ENCODE measurements at places on chromosomes 12 and 14.
A peak's percentile ranks its signal among the peaks of the same experiment; 100 is the strongest.

GRCh38 chr14:103022002-103022684 is 35.2 kb downstream of the CDC42BPB start:
- DNase-seq = no peak

DNA sequence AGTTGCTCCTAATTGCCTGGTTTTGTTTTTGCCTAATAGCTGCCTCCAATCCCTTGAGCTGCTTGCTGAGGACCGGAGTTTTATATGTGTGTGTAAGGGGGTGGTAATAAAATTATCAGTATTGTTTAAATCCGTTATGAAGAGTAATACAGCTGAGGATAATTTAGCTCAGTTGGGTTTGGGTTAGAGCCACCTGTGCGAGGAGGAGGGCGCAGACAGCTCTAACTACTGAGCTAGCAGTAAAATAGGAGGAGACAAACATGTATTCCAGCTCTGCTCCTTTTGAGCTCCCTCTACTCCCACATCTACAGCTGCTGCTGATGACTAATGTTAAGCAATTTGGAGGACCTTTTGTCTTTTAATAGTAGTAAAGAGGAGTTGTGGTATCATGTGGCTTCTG is 61.5 kb downstream of the SPATS2 start:
- DNase-seq = peak; percentile 79

- DNase-seq = no peak
Measured at GRCh38 chr12:107319533-107320032, 226.2 kb upstream of the CRY1 start.

- DNase-seq = peak; percentile 90
Measured at GRCh38 chr14:100076606-100077005, 11.4 kb downstream of the EVL start.

DNA sequence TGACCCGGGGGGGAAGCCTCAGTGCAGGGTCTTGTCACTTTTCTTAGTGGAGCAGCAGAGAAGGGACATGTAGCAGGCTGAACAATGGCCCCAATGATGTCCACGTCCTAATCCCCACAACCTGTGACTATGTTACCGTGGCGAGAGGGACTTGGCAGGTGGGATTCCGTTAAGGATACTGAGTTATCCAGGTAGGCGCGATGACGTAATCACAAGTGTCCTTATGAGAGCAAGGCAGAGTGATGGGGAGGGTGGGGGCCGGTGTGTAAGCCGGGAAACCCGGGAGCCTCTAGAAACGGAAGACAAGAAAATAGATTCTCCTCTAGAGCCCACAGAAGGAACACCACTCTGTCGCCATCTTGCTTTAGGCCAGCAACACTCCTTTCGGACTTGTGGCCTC is 4.4 kb downstream of the OTUB2 start:
- DNase-seq = no peak

- DNase-seq = no peak
Measured at GRCh38 chr12:49548822-49549648, 10.2 kb downstream of the KCNH3 start.

DNA sequence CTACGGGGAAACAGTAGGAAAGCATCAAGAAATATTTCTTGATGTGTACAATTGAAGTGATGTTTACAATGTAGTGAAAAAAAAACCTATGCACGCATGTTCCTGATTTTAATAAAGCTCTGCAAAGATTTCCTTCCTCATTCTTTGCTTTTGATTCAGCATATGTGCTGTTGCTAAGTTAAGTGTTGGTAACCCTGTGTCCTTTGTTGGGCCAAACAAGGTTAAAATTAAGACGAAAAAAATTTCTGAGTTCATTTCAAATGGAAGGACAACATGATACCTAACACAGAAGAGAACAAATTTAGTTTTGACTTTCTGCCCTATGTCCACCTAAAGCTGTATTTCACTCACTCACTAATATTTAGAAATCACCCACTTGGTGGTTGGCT is 62.8 kb downstream of the PPP2R5C start:
- DNase-seq = peak; percentile 73

DNA sequence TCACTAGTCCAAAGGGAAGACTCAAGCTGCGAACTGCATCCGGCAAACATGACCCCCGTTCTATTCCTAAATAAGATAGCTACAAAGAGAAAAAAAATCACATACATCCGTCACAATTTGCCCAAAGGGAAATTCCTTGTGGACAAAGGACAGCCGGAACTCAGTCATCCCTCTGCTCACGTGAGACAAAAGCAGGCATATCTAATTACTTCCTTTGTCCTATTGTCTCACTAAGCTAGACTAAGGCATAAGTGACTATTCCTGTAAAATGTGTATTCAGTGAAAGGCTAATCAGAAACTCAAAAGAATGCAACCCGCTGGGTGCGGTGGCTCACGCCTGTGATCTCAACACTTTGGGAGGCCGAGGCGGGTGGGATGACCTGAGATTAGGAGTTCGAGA is 27.2 kb upstream of the NINJ2 start:
- no peak for DNase-seq

DNA sequence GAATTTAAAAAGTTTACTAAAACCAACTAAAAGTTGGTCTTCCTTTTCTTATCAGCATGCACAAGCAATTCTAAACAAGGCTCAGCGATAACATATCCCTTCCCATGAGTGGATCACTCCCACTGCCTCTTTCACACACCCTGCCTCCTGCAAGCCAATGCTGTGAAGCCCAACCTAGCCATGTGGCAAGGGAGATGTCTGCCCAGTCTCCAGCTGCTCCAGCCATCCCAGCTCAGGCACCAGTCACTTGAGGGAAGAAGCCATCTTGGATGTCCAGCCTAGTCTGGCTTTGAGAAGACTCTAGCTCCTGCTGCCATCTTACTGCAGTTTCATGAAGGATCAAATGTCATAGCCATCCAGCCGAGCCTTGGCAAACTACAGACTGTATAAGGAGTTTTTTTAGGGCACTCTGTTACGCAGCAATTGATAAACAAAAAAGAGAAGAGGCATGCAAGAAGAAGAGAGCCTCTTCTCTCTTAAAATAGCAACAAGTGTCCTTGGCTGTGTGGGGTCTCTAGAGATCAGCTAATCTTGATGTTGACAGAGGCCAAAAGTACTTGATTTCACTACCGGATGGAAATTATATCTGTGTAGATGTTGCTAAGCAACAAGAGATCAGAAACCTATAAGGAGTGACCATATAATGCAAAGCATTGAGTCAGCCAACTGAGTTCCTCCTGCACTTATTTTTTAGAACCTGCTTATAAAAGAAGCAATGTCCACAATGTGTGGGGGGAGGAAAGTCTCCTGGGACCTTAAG is 108.9 kb downstream of the PTCSC3 start:
- DNase-seq = no peak

DNA sequence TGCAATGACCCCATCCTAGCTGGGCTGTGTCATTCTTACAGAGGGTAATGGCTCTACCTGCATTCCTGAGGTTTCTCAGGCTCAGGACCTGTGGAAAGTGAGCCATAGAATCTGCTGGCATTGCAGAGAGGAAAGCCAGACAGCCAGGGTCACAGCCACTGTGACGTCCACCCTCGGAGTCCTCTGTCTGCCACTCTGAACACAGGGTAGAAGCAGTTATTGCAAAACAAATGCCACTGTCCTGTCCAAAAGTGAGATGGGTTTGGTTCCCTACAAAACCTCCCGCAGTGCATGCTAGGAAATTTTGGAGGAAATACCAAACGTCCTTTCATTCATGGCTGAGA is 37.8 kb downstream of the TNFAIP2 start:
- DNase-seq = no peak

- DNase-seq = peak; percentile 37
Measured at GRCh38 chr14:77043984-77044485, 15.5 kb upstream of the IRF2BPL start.

GRCh38 chr12:55681142-55682077 is 26.3 kb downstream of the ITGA7 start:
- peak; percentile 78 for DNase-seq

DNA sequence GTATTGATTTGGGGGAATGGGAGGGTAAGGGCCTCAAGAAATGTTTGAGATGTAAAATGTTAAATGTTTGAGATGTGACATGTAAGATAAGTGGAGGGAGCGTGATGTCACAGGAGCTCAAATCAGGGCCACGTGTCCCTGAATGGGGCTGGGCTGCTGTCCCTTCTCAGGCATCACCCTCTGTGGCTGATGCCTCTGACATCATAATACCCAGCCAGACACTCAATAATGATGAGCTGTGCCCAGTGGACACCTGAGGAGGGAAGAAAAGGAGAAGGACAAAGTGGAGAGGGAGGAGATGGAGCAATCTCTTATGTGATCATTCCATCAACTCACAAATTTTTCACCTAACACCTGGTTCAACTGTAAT is 120.8 kb downstream of the SAMD4A start:
- no peak for DNase-seq

DNA sequence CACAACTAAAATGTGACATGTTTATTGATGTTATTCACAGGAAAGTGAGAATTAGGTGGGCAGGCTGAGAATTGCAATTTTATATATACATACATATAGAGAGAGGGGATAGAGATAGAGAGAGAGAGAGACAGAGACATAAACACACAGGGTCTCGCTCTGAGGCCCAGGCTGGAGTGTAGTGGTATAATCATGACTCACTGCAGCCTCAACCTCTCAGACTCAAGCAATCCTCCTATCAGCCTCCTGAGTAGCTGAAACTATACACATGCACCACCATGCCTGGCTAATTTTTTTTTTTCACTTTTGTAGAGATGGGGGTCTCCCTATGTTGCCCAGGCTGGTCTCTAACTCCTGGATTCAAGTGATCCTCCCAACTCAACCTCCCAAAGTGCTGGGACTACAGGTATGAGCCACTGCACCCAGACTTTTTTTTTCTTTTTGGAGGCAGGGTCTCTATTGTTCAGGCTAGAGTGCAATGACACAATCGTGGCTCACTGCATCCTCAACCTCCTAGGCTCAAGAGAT is 49.1 kb downstream of the R3HDM2 start:
- DNase-seq = no peak

DNA sequence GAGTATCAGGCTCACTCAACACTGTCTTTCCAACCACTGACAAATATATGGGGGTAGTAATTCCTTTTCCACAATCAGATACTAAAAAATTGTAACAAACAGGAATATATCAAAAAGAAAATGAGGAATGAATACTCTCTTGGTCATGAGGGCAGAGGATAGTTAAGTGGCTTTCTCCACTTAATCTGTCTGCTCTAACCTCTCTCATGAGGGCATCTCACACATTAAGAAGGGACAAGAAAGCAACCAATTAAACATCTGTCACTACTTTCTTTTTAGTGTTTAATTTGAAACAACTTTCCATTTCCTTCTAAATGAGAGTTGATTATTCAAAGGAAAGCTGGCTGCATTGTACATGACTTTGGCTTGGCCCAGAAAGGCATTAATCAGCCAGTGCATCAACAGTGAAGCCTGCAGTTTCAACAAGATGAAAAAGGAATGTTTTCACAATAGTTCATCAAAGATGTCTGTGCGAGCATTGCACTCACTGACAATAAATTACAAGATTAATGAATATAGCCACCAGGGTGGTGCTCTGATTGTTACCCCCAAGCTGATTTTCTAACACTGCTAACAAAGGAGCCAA is 142.0 kb downstream of the SEC23A start:
- DNase-seq = no peak

GRCh38 chr14:80609055-80609454 is 332.5 kb downstream of the CEP128 start:
- DNase-seq = no peak

DNA sequence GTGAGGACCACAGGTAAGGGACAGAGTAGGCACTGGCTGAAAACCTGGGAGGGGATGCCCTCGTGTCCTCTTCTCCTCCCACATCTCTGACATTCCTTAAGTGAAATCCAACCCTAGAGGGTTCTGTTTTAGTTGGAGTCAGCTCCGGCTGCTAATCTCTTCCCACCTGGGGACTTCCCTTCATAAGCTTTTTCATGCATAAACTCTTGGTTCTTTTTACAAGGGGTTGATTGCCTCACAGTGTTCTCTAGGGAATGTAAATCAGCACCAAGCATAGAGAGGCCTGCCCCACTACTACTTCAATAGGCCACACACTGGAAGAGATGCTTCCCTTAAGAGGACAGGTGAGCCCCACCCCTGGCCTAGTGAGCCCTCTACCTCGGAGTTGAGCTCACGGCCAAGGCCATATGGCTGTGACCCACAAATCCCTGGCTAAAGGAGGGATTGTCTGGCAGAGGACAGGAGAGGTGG is 3.2 kb upstream of the SYNDIG1L start:
- no peak for DNase-seq

GRCh38 chr12:66197495-66197921 is 8.5 kb downstream of the IRAK3 start:
- no peak for DNase-seq

DNA sequence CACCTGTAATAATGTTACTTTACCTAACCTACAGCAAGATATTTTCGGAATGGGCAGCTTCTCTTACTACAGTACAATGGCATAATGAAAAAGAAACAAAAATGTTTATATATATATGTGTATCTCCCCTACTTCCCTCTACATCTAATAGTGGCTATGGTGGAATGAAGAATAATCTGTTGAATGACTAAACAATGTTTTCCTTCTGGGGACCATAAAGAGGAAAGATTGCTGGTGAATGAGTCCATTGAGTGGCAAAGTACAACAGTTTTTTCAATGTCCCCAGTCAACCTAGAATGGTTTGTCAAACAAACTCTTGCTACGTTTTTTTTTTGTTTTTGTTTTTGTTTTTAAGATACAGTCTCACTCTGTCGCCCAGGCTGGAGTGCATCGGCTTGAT is 47.2 kb downstream of the RALGAPA1 start:
- no peak for DNase-seq

- no peak for DNase-seq
Measured at GRCh38 chr14:28098856-28099255, 667.7 kb upstream of the FOXG1 start.

DNA sequence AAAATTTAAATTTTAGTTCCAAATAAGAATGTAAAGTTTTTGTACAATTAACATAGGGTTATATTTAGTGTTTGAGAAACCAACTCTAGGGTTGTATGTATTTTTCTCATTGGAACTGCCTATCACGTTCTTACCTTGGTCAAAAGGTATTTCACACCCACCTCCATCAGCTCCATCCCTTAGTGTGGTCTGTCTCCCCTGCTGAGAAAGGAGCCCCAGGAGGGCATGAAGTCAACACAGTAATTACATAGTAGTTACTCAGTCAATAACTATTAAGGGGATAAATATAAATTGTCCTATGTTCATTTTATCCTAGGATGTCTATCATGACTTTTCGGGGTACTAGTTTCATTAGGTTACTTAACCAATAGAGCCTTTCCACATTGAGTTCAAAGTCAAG is 106.3 kb downstream of the AKAP6 start:
- DNase-seq = no peak

GRCh38 chr12:24806386-24806785 is 142.5 kb downstream of the BCAT1 start:
- no peak for DNase-seq

GRCh38 chr14:96167224-96168148 is 37.2 kb upstream of the BDKRB2 start:
- DNase-seq = no peak

DNA sequence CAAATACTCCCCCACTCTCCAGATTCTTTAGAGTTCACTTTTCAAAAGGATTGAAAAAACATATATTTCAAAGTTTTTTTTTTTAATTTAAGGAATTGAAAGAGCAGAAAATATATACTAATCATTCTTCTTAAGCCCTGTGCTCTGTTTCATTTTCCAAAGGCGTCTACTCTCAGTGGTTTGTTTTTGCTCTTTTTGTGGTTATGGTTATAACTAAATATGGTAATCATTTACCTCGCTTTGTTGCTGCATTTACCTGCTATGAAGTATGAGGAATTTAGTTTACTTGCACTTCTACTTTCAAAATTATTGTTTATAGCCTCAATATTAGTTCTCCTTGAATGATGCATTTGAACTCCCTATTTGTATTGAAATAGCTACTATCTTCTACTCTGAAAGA is 55.9 kb upstream of the LRRK2 start:
- peak; percentile 14 for DNase-seq

All from MV-4-11 (cell line).